ENCODE measurements at places on chromosomes 6 and 20. TPM values are rescaled to one million over a fixed set of nuclear protein-coding genes. Genes with fewer than 3 reads are reported as not detected.

DNA sequence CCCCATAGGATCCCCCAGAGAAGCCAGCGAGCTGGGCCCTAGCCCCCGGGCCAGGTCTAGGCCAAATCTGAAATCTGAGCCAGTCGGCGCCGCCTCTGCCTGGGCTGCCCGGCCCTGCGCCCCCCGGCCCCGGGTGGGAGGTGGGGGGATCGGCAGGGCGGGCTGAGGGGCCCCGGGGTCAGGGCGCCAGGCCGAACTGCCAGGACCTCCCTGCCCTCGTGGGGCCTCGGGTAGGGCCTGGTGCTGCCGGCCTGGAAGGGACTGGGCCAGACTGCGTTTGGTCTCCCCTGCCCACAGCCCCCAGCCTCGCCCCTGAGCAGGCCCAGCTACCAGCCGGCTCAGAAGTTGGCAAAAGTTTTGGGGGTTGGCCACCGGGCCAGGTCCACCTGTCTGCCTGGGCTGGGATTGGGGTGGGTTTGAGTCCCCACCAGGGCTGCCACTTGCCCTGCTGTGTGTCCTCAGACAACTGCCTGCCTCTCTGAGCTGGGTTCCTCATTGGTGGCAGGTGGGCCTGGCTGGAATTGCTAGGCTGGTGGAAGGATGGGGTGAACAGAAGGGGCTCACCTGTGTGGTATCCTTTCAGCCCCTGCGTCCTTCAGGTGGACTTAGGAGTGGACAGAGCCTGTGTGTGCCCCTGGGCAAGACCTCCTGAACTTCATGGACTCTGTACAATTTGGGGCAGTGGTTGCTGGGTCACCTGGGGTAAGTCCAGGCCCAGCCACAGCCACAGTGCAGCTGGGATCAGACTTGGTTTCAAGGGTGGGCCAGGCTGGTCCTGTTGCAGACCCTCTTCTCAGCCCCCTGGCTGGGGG, 801 bp downstream of the SRC start:
- peak; percentile 74 for DNase-seq

- no peak for DNase-seq
Measured at GRCh38 chr6:112881027-112881426, 533.9 kb downstream of the RFPL4B start.

DNA sequence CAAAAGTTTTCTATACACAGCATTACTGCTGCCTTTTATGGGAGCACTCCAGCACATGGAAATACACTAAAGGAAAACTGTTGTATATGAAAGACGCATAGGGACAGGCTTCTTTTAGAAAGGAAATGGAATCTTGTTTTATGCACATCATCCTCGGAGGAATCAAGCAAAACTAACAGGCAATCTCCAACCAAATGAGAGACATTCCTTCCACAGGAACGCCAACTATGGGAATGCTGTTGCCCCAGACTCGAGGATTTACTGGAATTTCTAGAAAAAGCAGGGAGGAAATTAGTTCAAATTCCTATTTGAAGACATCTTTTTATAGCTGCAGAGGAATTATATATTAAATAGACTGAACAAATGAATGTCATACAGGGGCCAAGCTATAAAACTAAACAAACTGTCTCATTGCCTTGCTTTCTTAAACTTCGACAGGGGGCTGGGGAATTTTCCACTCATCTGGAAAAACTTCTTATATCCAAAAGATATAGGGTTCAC, 52.2 kb downstream of the LYRM4 start:
- DNase-seq: no peak

The NHLRC1 gene
- total RNA-seq: 0.29 TPM

DNA sequence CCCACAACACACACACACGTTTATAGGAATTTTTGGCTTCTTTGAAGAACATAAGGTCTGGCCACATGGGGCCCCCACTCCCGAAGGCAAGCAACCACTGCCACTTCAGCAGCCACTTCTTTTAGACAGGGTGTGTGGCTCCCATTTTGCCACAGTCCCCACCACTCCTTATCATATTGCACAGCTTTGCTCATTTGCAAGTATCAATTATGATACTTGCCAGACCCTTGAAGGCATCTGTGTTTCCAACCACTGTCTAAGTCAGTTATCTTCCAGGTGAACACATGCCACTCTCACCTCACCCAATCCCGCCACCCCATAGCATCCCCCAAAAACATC, 73.1 kb downstream of the NOL4L start:
- peak; percentile 22 for DNase-seq

The CAPN11 gene
- total RNA-seq: 1.2 TPM

DNA sequence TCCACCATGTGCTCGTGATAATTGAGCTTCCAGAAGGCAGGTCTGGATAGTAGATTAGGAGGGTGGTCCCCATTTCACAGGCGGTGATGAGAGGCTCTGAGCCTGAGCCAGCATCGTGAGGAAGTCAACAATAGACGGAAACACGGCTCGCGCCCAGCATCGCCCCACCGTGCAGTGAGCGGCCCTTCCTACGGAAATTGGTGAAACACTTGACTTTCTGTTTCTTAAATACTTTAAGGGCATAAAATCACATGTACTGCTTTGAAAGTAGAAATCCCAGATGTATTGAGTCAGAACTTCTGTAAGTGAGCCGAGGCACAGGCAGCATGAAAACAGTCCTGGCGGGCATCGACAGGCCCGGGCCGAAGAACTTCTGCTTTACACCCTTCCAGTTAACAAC, 4.3 kb upstream of the KIF25 start:
- no peak for DNase-seq

GRCh38 chr6:155771822-155772221, 316.2 kb upstream of the NOX3 start:
- DNase-seq: no peak

- DNase-seq: no peak
Measured at GRCh38 chr20:60634491-60635172, 617.4 kb upstream of the CDH4 start.

The ZNF391 gene
- 8.6 TPM for total RNA-seq

- DNase-seq: no peak
Measured at GRCh38 chr6:116439522-116440051, 21.6 kb upstream of the CALHM6 start.

GRCh38 chr6:56038764-56039163, 163.4 kb upstream of the BMP5 start:
- no peak for DNase-seq

DNA sequence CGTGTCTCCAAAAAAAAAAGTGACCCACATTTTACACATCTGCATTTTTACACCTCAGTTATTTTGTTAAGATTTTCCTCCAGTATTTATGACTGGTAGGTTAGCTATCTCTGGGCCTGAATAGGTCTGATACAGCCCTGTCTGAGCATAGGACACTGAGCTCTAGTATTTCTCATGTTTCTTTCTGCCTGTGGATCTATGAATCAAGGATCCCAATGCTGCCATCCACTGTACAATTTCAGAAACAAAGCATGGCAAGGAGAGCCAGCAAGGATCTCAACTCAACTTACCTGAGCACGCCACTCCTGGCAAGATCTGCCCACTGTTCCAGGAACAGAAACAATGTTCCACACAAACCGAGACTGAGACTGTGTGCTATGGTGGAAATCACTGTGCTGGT, 36.4 kb upstream of the ENPP5 start:
- DNase-seq: no peak

DNA sequence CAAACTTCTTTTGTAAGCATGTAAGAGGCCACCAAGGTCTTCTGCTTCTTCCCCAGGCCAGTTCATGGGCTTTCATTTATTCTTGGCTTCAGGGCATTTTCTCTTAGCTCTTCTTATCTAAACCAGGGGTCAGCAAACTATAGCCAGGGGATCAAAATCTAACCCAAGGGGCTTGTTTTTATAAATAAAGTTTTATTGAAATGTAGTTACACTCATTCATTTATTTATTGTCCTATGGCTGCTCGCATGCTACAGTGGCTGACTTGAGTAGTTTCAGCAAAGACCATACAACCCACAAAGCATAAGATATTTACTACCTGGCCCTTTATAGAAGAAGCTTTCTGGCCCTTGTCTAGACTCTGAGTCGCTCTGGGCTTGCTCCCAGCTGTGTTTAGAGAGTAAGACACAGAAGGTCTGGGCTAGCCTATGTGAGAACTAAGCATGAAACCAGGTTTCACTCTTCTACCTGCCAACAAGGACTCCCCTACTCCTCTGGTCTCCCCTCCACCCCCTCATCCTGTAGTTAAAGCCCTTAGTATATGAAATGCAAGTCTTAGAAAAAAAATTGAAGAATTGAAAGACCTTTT, 43.2 kb downstream of the KHDC1L start:
- DNase-seq: no peak

DNA sequence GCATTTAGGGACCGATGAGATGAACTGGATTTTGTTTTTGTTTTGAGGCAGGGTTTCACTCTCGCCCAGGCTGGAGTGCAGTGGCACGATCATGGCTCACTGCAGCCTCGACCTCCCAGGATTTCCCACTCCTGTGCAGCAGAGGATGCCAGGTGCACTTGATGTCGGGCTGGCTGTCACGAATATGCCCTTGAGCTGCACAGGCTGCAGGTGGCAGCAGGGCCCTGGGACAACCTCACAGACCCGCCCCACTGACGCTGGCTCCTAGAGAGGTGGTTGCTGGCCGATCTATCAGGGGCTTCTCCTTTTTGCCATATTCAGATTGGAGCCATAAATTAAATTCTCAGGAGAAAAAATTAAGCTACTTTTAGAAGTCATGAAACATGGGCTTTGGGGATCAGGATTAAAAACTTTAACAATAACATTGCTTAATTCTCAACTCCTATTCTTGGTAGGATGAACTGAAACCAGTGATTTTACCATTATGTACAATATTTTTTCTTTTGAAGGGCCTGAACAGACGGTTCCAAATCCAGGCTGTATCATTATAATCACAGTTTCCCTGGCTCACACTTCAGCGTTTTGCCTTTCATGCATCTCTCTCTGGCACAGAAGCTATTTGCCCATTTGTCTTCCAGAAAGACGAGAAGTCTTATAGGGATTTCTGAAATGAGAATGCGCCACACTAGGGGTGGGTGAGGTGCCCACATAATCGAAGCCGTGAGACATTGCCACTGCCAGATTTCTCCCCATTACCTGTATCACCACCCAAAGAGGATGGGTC, 32.4 kb downstream of the NQO2 start:
- DNase-seq: no peak

DNA sequence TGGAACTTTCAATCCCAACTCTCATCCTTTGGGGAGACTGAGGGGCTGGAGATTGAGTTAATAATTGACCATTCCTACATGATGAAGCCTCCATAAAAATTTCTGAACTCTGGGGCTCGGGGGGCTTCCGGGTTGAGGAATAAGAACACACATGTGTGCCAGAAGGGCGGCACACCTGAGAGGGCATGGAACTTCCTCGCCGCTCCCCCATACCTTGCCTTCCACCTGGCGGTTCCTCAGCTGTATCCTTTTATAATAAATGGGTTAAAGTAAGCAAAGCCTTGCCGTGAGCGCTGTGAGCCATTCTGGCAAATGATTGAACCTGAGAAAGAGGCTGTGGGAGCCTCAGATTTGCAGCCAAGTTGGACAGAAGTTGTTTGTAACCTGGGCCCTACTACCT, 164.8 kb downstream of the LY86 start:
- no peak for DNase-seq

DNA sequence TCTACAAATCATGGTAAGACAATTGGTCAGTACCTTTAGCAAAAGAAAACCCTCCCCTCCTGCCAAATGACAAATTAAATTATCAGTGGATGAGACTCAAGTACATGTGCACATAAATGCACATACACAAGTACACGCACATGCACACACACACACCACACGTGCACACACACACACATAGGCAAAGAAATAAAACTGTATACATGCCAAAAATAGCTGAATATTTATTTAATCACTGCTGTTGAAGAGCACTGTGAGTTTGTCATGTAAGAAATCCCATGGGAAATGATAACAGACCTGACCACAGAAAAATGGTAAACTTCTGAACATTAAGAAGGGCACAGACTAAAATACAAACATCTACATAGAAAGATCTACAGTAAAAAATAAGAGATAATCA, 46.6 kb upstream of the TNFAIP3 start:
- DNase-seq: no peak

DNA sequence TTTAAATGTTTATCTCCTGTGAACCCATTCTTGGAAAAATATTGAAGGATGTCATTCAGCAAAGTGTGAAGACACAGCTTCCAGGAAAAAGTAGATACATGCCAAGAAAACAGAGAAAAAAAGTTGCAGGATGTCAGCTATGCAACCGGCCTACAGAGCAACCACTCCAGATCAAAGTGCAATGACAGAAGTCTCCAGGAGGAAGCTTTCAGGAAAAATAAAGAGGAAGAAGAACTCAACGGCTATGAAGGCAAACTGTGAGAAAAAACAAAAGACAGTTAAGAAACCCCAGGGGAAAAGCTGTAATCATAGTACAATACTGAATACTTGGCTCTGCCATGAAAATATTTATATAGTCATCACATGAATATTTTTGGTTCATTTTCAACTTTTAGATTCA, 30.6 kb downstream of the REPS1 start:
- no peak for DNase-seq
